ENCODE measurements at places on chromosomes 1 and 21.
A peak's percentile ranks its signal among the peaks of the same experiment; 100 is the strongest.

GRCh38 chr1:109629372-109630030 lies 9.9 kb downstream of the AMPD2 start:
- DNase-seq, result peak; percentile 72

DNA sequence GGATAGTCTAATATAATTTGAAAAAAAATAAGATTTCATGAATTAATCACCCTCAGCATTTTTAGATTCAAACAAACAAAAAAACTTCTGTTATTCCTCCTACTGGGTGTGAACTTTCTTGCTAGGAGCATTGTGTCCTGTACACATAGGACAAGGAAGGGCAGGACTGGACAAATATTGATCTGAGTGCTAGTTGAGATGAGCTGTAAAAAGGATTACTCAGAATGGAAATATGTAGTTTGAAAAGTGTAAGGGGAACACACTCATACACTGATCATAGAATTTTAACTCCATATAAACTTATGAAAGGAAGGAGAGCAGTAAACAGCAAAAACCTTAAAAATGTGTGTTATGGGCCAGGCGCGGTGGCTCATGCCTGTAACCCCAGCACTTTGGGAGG lies 156.5 kb upstream of the ZNF648 start:
- DNase-seq, result no peak

- no peak for DNase-seq
Measured at GRCh38 chr1:226776066-226776465, 37.0 kb upstream of the ITPKB start.

GRCh38 chr1:96464066-96464465 lies 257.5 kb upstream of the PTBP2 start:
- DNase-seq, result no peak

DNA sequence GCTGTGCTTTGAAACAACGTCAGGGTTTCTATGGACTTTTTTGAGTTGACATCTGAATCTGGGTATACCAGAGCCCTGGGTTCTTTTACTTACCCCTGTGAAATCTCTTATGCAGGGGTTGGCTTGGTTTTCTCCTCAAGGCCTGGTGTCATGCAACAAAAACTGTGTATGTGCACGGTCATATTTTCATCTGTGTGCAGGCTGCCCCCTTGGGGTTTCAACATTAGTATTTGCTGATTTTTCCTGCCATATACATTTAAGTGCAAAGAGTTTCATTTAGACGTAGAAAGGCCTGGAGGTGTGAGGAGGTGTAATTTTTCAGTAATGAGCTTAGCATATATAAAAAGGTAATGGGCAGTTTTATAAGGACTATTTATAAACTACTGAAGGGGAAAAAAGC lies 22.0 kb upstream of the ZBTB18 start:
- DNase-seq, result no peak

DNA sequence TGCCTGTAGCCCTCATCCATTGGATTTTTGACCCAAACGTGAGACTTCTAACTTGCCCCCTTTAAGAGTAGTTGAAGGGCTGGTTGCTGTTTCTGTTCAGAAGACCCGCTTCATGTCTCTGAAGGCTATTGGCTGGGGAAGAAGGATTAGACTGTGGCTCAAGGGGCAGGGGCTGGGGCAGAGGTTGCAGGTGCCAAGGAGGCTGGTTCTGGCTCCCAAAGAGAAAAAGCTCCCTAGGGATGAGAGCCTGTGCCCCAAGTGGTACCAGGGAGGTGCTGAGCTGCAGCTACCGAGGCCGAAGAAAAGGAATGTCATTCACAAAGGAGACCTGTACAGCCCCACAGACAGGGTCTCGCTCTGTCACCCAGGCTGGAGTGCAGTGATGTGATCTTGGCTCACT lies 5.8 kb downstream of the WNT3A start:
- DNase-seq, result no peak

- DNase-seq, result no peak
Measured at GRCh38 chr1:16321176-16321867, 31.0 kb downstream of the FBXO42 start.

DNA sequence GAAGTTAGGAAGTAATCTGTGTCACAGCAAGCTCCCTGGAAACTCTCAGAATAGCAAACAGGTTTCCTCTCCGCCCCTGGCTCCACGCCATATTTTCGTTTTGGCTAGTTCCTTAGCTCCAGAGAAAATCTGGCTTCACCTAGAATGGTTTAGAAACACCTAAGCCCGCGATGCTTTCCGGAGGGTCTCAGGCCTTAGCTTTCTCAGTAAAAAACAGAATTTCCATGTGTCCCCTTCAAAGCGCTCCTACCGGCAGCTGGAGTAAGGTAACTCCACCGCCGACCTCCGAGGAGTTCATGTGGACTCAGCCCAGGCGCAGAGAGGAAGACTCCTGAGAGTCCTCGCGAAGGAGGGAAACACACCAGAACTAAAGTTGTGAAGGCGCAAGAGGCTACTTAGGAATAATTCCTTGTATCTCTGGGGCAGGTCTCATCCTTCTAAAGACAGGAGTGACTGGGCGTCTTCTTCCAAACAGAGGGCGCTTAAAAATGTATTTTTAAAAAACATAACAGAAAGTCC lies 406 bp downstream of the KIAA0040 start:
- no peak for DNase-seq

DNA sequence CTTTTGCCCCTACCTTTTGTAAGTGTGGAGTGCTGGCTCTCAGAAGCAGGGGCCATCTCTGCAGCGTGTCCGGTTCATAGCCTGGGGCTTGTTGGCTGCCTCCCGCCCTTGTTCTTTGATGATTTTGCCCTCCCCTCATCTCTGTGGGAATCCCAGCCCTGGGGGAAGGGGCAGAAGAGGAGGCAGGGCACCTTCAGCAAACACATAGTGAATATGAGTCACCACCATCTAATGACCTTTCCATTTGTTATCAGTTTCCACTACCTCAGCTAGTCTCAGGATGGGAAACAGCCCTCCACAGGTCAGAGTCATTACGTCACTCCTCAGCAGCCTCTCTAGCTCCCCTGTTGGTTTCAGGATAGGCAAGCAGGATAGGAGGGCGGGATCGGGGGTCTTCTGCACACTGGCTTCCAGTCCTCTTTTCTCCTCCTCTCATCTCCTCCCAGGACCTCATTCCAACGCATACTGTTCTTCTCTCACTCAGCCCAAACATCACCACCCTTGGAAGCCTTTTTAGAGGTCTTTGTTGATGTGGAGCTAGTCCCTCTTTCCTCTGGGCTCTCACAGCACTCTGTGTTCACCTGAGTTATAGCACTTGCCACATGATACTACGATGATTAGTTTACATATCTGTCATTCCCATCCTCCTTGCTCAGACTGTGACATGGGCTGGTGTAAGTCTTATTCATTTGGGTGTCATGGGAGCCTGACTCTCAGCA lies 15.8 kb downstream of the GADD45A start:
- no peak for DNase-seq

- DNase-seq, result no peak
Measured at GRCh38 chr1:17915511-17916197, 160.5 kb downstream of the ACTL8 start.

DNA sequence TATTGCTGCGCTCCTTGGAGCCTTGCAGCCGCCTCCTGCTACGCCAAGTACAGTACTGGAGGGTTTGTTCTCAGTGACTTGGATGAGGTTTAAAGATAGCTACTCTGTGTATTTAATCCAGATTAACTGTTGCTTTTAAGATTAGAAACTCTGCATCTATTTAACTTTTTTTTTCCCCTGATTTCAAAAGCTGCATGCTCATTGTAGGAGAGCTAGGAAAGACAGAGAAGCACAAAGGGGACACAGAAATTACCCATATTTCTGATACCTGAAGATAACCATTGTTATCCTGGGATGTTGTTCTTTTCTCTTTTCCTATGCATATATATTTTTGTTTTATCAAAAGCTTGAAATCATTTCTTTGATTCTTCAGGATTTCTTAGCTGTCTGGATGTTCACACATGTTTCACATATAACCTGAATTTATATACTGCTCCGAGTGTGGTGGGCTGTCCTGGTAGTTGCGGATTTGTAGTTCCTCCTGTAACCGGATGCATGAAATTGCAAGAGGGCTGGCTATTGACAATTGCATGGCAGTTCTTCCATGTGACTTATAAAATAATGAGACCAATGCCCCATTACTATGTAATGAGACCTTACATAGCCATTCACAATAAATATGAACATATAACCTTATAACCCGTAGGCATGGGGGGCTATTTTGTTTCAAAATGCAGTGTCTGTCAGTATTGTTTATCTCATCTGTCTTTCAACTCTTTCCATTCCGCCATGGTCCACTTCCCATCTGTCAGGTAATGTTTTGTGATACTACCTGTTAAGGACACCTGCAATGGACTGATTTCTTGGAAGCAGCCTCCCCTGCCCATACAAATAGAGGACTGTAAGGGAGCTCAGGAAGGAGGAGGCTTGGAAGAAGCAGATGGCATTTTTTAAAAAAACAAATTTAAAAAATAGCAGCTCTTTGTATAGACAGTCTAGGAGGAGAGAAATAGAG lies 1.4 kb downstream of the RAVER2 start:
- no peak for DNase-seq

- DNase-seq, result no peak
Measured at GRCh38 chr1:212562771-212563170, 45.8 kb upstream of the ATF3 start.

GRCh38 chr1:18951416-18951815 lies 5.1 kb downstream of the IFFO2 start:
- no peak for DNase-seq

DNA sequence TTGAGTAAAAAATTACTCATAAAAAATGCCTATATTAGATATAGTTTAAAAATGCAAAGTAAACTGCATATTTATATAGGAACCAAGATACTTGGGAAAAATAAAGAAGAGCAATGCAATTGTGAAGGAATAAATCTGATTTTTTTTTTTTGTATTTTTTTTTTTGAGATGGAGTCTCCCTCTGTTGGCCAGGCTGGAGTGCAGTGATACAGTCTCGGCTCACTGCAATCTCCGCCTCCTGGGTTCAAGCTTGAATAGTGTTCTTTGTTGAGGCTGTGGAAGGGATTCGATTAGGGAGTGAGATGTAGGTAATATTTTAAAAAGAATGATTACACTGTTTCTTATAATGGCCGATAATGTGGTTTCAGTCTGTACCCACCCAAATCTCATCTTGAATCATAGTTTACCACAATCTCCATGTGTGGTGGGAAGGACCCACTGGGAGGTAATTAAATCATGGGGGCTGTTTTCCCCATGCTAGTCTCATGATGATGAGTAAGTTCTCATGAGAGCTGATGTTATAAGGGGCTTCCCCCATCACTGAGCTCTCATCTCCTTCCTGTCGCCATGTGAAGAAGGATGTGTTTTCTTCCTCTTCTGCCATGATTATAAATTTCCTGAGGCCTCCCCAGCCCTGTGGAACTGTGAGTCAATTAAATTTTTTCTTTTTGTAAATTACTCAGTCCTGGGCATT lies 1765.9 kb downstream of the PLA2G4A start:
- no peak for DNase-seq

- DNase-seq, result no peak
Measured at GRCh38 chr1:117261424-117261785, 50.7 kb upstream of the VTCN1 start.

DNA sequence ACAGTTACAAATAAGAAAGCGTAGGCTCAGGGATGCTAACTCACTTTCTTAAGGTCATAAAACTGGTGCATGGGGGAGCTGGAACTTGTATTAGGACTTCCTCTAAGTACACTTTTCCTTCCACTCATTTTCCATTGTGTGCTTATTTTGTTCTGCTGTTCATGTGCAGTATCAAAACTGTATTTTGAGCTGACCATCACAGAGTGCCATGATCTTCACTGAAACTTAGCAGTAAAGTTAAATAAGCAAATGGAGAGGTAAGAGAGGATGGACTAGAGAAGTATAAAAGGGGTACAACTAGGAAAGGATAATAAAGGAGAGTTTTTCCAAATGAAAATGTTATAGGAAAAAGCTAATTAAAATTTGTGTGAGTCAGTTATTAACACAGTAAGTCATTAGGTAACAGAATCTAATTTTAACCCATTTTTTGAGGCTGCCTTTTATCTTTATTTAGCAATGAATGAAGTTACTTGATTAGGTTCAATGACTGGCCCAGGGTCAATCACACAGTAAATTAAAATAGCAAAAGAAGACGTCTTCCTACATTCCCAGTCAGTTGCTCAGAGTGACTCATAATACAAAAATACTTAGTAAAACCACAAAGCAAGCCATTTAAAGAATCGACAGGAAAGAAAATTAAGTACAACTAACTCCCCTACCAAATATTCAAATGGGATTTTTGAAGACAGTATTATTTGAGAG lies 165.8 kb upstream of the C1orf105 start:
- no peak for DNase-seq

- no peak for DNase-seq
Measured at GRCh38 chr1:228306275-228307217, 98.7 kb downstream of the OBSCN start.

DNA sequence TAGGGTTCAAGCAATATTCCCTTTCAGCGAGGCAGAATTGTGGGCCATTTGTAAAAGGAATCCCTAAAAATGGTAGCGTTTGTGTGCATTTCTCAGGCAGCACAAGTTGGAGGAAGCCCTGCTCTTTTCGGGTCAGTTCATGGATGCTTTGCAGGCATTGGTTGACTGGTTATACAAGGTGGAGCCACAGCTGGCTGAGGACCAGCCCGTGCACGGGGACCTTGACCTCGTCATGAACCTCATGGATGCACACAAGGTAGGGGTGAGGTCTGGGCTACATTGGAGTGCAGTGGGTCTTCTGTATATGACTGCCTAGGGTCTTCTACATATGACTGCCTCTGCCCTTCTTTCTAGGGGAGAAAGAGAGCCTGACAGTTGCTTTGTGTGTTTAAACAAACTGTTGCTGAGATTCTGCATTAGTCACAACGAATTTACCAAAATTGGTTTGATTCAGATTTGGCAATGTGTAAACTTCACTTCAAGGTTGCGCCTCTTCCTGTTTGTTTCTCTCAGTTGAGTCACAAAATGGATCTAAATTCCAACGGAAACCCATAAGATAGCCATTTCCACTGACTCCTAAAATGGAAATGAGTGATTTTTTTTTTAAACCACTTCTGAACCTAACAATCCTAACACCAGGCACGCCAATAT lies 40.4 kb upstream of the BMP8A start:
- DNase-seq, result no peak

DNA sequence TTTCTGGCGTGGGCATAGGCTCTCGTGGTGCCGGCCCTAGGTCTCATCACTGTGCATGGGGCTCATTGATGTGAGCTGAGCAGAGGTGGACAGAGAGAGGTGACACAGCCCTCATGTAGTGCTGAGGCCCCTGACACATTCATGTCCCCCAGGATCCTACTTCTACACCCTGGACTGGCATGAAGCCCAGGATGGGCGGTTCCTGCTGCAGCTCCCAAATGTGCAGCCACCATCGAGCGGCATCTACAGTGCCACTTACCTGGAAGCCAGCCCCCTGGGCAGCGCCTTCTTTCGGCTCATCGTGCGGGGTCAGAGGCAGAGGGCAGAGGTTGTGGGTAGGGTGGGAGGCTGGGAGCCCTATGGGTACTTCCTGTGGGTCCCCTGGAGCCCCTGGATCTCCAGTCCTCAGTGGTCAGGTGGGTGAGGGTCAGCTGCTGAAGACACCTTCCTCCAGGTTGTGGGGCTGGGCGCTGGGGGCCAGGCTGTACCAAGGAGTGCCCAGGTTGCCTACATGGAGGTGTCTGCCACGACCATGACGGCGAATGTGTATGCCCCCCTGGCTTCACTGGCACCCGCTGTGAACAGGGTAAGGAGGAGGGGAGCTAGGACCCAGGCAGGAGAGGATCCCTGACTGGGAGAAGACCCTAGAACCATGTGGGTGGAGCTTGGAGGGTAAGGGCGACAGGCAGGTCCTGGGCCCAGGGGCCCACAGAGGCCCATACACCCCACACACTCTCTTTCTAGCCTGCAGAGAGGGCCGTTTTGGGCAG lies 6.1 kb downstream of the TIE1 start:
- no peak for DNase-seq

GRCh38 chr1:198773030-198773429 lies 134.2 kb downstream of the PTPRC start:
- no peak for DNase-seq
